ENCODE measurements at places on chromosomes 5 and 9. TPM values are rescaled to one million over a fixed set of nuclear protein-coding genes. Genes with fewer than 3 reads are reported as not detected.

DNA sequence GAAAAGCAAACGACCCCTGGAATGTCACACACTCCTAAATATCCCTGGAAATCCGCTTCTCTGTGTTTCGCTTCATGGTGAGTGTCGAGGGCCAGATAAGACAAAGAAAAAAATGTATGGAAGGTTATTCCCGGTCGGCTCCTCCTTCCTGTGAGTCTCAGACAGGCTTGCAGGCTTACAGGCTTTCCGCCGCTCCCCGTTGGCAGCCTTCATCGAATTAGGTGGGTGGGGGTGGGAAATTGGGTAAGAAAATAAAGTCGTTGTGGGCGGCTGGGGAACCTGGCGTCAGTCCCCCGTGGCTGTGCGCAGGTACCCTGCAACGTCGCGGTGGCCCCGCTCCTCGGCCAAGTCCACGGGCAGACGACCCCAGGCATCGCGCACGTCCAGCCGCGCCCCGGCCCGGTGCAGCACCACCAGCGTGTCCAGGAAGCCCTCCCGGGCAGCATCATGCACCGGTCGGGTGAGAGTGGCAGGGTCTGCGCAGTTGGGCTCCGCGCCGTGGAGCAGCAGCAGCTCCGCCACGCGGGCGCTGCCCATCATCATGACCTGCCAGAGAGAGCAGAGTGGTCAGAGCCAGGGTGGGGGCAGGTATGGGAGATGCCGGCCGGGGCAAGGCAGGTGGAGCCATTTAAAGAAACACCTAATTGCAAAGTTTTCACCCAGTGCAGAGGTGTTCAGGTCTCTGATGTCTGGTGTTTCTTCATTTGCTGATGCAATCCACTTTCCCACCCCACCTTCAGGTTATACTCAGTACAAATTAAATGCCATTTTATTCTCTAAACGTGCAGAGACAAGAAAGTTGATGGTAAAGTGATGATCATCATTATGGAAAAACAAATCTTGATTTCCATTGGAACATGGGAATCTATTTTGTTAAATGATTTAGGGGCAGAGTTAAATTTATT is 3.2 kb downstream of the CDKN2B start:
- peak; percentile 21 for DNase-seq

- DNase-seq = no peak
Observed at GRCh38 chr9:109716631-109717030, 63.4 kb upstream of the PALM2AKAP2 start.

- no peak for DNase-seq
Observed at GRCh38 chr5:35228310-35228709, 2.0 kb downstream of the PRLR start.

DNA sequence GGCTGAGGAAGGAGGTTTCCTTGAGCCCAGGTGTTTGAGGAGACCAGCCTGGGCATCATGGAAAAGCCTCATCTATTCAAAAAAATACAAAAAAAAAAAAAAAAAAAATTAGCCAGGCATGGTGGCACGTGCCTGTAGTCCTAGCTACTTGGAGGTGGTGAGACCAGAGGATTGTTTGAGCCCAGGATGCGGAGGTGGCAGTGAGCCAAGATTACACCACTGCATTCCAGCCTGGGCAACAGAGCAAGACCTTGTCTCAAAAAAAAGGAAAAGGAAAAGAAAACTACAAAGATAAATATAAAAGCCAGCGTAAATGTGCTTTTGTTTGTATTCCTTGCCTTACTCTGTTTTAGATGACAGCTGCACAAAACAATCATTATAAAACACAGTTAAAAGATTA is 2249.2 kb upstream of the C9orf72 start:
- no peak for DNase-seq

GRCh38 chr9:122468735-122469134 is 9.0 kb downstream of the OR1J1 start:
- DNase-seq = no peak

DNA sequence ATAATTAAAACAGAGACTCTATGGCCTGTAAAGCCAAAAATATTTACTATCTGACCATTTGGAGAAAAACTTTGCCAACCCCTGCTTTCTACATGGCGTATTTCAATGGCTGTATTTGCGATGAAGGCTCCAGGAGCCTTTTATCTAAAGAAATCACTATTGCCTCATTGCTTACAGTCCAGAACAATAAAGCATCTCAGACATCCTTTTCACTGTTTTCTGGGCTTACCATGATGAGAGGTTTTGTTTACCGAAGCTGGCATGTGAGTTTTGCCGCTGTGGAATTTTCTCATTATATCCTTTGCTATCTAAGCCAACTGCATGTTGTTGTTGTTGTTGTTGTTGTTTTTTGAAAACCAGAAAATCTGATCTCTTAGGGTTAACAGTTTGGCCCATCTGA is 13.9 kb downstream of the PALM2AKAP2 start:
- DNase-seq = no peak

- DNase-seq = no peak
Observed at GRCh38 chr5:38466424-38467189, 89.8 kb downstream of the LIFR start.

DNA sequence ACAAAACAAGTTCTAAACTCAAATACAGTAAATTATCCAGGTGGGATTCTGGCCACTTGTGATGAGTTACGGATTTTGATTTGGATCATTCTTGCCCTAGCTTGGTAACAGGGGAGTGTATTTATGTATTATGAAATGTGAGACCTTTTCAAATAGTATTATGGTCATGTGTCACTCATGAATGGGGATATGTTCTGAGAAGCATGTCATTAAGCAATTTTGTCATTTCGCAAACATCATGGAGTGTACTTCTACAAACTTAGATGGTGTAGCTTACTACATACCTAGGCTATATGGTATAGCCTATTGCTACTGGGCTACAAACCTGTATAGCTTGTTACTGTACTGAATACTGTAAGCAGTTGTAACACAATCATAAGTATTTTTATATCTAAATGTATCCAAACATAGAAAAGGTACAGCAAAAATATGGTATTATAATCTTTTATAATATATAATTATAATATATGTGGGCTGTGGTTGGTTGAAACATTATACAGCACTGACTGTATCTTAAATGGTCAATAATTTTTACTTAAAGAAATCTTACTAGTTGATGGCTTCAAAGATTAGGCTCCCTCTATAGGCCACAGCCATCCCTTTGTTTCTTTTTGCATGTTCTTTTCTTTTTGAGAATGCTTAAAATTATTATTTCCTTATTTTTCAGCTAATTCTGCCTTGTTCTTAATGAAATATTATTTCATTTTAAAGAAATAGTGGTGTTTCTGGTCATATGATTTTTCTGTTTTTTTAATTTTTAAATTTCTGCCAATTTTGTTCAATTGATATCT is 128.4 kb downstream of the MAST4 start:
- no peak for DNase-seq

GRCh38 chr5:42626462-42626861 is 130.2 kb upstream of the CCDC152 start:
- DNase-seq = no peak

GRCh38 chr5:156178117-156178516 is 148.8 kb upstream of the SGCD start:
- DNase-seq = no peak

DNA sequence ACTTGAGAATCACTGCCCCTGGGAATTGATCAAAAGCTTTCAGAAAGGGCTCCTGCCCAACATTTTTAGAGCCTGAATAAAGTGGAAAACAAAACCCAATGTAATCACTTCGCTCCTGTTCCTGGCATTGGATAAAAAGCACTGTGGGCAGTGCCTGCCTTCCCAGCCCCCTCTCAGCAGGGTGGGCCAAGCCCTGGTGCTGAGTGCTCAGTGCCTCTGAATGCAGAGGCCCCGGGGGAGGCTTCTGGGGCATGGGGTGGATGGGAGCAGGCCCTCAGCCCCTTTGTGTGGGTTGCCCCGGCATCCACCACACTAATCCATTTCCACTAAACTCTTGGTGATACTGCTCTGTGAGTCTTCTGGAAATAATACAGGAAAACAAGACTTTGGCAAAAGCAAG is 55.6 kb downstream of the CFAP90 start:
- no peak for DNase-seq

DNA sequence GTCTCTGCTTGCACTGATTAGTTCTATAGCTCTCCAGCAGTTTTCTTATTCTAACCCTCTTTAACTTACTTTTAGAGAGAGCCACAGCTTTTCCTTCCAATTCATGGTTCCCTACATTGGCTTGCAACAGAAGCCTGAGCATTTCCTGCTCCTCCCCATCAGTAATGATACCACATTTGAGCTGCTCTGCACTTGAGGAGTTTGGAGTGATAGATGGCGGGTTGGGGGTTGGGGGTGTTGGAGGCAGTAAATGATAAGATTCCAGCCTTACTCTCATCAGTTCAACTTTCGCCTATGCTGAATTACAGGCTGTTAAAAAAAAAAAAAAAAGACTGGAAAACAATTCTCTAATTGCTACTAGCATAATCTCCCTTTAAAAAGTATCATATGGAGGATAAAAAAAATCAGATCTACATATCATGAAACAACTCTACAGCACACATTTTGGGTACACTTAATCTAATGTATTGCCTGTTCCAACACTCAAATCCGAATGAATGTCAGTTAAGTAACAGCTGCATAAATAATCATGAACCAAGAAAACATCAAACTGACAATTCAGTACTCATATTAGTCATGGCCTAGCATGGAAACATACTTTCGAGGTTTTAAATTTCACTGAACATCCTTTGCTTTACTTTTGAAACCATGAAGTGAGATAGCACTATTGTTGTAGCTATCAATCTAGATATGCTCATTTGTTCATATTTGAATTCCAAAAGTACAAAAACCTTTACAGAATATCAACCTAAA is 224.7 kb downstream of the NFIB start:
- no peak for DNase-seq

CCDC112 gene
- polyA plus RNA-seq = 2.3 TPM

FBLL1 gene
- 4.4 TPM for polyA plus RNA-seq

SLC6A19 gene
- polyA plus RNA-seq = not detected

TMEM38B gene
- 10.5 TPM for polyA plus RNA-seq

UNC13B gene
- 8.1 TPM for polyA plus RNA-seq

GNA14 gene
- polyA plus RNA-seq = 0.26 TPM

PPP2R2B gene
- 11.9 TPM for polyA plus RNA-seq

C7 gene
- polyA plus RNA-seq = 11.1 TPM

LEAP2 gene
- polyA plus RNA-seq = 0.63 TPM

ABCA1 gene
- polyA plus RNA-seq = 9.3 TPM
